Ovary (tissue), 10 donors: ENCODE measurements at places on chromosomes 2 and 18. TPM values are rescaled to one million over a fixed set of nuclear protein-coding genes. Genes with fewer than 3 reads are reported as not detected.

SIX2 gene
- polyA plus RNA-seq = 0.18 TPM

VSNL1 gene
- 0.41 TPM for polyA plus RNA-seq

AFG3L2 gene
- polyA plus RNA-seq = 28.3 TPM

GRCh38 chr18:3689986-3690763 lies 240.2 kb downstream of the TGIF1 start:
- DNase-seq = no peak
- no peak overlapping the region for H3K27ac ChIP-seq
- no peaks in the 10 kb centered on the region for H3K27me3 ChIP-seq

- no peak overlapping the region for H3K27ac ChIP-seq
- no peak for DNase-seq
- H3K4me3 ChIP-seq = no peak overlapping the region
- H3K27me3 ChIP-seq = no peaks in the 10 kb centered on the region
- no peaks in the 10 kb centered on the region for H3K36me3 ChIP-seq
Observed at GRCh38 chr2:118847762-118848172, 319 bp upstream of the EN1 start.

DNA sequence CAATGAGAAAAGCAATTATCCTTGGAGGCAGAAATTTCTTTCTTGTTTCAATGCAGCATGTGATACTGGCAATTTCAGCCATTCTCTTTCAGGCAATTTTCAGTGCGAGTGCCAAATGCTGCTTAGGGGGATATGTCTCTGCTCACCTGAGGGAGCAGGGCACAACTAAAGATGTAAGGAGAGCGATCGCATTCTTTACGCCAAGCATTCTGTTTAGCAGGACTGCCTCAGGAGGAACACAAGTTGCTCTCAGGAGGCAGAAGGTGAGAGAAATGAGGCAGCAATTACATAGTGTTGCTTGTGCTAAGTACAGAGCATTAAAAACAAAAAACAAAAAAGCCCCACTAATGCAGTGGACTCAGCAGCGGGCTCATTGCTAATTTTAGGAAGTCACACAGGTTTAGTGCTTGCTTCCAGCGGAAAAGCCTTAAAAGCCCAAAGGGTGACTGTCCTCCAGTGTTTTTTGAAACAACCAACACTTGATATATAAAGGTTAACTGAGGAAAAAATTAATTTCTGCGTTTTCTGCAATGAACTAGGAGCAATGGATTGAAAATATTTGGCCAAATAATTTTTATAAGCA lies 116.9 kb downstream of the METTL8 start:
- H3K4me1 ChIP-seq = no peaks in the 10 kb centered on the region
- H3K27me3 ChIP-seq = no peaks in the 10 kb centered on the region
- no peak overlapping the region for H3K27ac ChIP-seq
- H3K4me3 ChIP-seq = no peak overlapping the region
- no peak for DNase-seq
- H3K36me3 ChIP-seq = no peaks in the 10 kb centered on the region

DNA sequence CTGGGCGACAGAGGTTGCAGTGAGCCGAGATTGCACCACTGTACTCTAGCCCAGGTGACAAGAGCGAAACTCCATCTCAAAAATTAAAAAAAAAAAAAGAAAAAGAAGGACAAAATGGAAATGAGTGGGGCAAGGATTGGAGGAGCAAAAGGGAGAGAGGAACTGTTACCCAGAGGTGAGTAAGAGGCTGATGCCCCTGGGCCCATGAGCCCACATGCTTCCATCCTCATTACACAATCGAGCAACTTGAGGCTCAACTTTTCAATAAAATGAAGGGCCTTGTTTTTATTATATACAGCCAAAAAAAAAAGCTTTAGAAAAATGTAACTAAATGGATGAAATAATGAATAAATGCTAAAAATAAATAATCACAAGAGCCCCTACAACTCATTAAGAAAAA lies 91.7 kb upstream of the YWHAQ start:
- H3K27me3 ChIP-seq = no peaks in the 10 kb centered on the region
- H3K36me3 ChIP-seq = no peaks in the 10 kb centered on the region
- H3K4me1 ChIP-seq = no peaks in the 10 kb centered on the region
- DNase-seq = no peak
- H3K27ac ChIP-seq = no peak overlapping the region
- H3K4me3 ChIP-seq = no peak overlapping the region

- no peaks in the 10 kb centered on the region for H3K4me1 ChIP-seq
- DNase-seq = no peak
- H3K27me3 ChIP-seq = no peaks in the 10 kb centered on the region
- H3K4me3 ChIP-seq = no peak overlapping the region
Observed at GRCh38 chr2:69545477-69545932, 98.0 kb downstream of the AAK1 start.

CCBE1 gene
- 44.9 TPM for polyA plus RNA-seq

DNA sequence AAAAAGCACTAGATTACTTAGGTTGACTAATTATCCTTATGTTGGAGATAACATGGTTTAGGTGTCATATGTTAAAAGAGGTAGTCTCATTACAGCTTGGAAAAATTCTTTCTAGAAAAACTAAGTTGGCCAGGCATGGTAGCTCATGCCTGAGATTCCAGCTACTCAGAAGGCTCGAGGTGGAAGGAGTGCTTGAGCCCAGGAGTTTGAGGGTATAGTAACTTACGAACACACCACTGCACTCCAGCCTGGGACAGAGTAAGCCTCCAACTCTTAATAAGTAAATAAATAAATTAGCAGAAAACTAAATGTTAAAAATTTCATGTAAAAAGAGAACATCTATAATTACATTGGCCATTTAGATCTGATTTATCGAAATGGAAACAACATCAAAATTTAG lies 177.2 kb downstream of the NR4A2 start:
- H3K27ac ChIP-seq = no peak overlapping the region
- no peak overlapping the region for H3K4me3 ChIP-seq
- no peaks in the 10 kb centered on the region for H3K4me1 ChIP-seq
- H3K36me3 ChIP-seq = no peaks in the 10 kb centered on the region
- H3K27me3 ChIP-seq = no peaks in the 10 kb centered on the region

GRP gene
- polyA plus RNA-seq = not detected

HNMT gene
- polyA plus RNA-seq = 95.3 TPM

HOXD13 gene
- polyA plus RNA-seq = not detected

GRCh38 chr2:54254180-54254579 lies 1.8 kb downstream of the TSPYL6 start:
- H3K27ac ChIP-seq = no peak overlapping the region
- H3K36me3 ChIP-seq = no peaks in the 10 kb centered on the region
- no peaks in the 10 kb centered on the region for H3K4me1 ChIP-seq
- H3K4me3 ChIP-seq = no peak overlapping the region

MYO3B gene
- not detected for polyA plus RNA-seq

DNA sequence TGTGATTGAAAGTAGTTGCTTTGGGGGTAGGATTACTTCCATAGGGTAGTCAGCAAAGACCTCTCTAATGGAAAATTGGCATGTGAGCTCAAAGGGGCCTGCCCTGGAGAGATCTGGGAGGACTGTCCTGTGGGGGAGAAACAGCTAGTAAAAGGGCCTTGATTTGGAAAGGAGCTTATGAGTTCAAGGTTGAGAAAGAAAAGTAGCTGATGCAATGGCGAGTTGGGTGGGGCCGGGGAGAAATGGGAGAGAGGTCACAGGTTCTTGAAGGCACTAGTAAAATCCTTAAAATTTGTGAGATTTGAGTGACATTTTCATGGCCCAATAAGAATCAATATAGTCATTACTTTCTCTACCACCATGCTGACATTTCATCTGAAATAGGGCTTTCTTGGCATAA lies 82.0 kb upstream of the CCDC195 start:
- H3K27ac ChIP-seq = no peak overlapping the region
- H3K4me1 ChIP-seq = peaks cover 2% of the 10 kb centered on the region
- no peaks in the 10 kb centered on the region for H3K27me3 ChIP-seq
- no peaks in the 10 kb centered on the region for H3K36me3 ChIP-seq
- no peak for DNase-seq

GRCh38 chr2:14199040-14199439 lies 433.5 kb upstream of the LRATD1 start:
- no peaks in the 10 kb centered on the region for H3K27me3 ChIP-seq
- H3K4me1 ChIP-seq = no peaks in the 10 kb centered on the region
- DNase-seq = no peak
- H3K27ac ChIP-seq = no peak overlapping the region

DNA sequence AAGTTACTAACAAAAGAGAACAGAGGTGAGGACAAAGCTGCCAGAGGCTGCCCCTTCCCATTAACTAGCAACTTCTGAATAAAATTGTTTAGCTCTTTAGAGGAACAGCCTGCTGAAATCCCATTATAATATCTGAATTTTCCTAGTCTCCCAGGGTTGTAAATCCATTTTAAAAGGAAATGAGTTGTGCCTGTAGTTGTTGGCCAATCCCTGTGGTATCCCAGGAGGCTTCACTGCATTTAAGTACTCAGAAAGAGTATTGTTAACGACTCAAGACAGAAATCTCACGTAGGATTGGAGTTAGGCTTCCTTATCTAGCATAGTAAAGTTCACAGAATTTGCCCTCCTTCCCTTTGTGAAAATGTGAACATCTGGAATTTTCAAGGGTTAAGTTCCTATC lies 8.9 kb downstream of the LAPTM4A start:
- no peaks in the 10 kb centered on the region for H3K36me3 ChIP-seq
- no peak overlapping the region for H3K27ac ChIP-seq
- no peak for DNase-seq
- H3K4me3 ChIP-seq = no peak overlapping the region

LIPG gene
- 1.3 TPM for polyA plus RNA-seq

DNA sequence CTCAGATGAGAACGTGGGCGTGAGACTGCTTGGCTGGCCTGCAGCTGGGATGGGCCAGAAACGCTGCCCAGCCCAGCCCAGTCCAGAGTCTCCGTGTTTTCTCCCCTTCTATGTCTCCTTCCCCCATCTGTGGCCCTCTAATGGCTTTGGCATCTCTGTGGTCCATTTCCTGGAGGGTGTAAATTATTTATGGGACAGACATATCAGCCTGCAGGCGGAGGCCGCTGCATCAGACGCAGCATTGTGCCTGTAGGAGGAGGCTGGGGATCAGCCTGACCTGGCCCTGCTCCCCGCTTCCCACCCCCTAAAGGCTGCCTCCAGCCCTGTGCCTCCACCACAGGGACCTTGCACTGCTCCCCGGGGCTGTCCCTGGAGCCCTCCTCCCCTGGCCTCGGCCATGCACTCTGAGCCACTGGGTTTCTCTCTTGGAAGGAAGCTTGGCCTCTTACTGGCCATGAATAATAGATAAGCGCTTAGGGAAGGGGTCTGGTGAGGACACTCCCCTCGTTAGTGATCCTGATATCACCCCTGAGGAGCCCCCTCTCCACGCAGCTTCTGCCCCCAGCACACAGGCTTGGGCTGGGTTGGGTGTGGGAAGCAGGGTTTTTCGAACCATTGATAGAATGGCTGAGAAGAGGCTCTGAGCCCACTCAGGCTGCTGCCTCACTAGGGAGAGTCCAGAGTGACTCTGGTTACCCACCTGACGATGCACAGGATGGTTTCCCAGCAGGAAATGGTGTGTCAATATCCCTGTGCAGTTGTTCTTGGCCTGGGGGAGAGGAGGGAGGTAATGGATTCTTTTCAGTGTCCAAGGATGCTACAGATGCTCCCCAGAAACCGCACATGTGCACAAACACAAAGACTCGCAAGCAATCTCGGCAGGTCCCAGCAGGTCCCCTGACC lies 185.5 kb downstream of the MYCN start:
- no peaks in the 10 kb centered on the region for H3K27me3 ChIP-seq
- no peak overlapping the region for H3K4me3 ChIP-seq
- H3K27ac ChIP-seq = no peak overlapping the region

FEV gene
- polyA plus RNA-seq = not detected

- H3K4me3 ChIP-seq = no peak overlapping the region
- H3K27ac ChIP-seq = no peak overlapping the region
- H3K4me1 ChIP-seq = peaks cover 5% of the 10 kb centered on the region
- no peak for DNase-seq
- H3K27me3 ChIP-seq = no peaks in the 10 kb centered on the region
Observed at GRCh38 chr2:230134496-230135129, 65.9 kb upstream of the SLC16A14 start.

DNA sequence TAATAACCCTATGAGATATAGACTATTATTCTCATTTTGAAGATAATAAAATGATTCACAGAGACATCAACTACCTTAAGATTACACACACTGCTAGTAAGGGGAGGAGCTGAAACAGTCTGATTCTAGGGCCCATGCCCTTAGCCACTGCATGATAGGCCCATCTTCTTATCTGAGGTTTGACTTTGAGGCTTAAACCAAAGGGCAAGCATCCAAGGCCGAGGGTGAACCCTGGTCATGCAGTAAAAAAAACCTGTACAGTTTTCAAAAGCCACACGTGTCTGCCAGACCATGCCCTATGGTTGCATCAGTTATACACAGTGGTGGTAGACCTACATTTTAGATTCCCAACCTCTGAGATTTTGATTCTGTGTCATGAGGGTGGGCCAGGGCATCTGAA lies 44.8 kb downstream of the POLE4 start:
- no peaks in the 10 kb centered on the region for H3K36me3 ChIP-seq
- H3K27ac ChIP-seq = no peak overlapping the region
- H3K4me1 ChIP-seq = no peaks in the 10 kb centered on the region
- H3K4me3 ChIP-seq = no peak overlapping the region
- DNase-seq = no peak

- H3K4me3 ChIP-seq = peak overlapping the region; percentile 78
- H3K4me1 ChIP-seq = peaks cover 24% of the 10 kb centered on the region
- H3K36me3 ChIP-seq = no peaks in the 10 kb centered on the region
- no peak overlapping the region for H3K27ac ChIP-seq
- no peak for DNase-seq
- no peaks in the 10 kb centered on the region for H3K27me3 ChIP-seq
Observed at GRCh38 chr2:12722447-12723316, 5.9 kb downstream of the TRIB2 start.

DNA sequence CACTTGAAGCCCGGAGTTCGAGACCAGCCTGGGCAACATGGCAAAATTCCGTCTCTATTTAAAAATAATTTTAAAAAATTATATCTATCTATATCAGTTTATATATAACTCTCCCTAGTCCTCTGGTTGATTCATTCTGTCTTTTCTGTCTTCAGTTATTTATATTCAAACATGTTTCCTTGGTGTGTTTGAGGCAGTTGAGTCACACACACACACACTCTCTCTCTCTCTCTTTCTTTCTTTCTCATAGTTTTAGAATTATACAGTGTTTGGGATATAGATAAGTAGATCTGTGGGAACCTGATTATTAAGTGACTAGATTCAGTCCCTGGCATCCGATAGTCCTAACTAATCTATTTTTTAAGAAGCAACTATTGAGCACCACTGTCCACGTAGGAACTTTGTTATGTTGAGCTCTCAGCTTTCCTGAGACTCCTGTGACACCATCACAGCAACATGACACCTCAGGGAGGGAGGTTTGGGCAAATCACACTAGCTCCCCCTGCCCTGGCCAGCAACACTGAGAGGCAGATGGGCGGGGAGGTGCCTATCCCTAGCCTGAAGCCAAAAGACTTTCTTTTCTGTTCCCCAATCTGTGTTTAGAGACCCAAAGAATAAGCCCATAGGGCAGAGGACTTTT lies 482.7 kb downstream of the DLGAP1 start:
- no peaks in the 10 kb centered on the region for H3K27me3 ChIP-seq
- H3K27ac ChIP-seq = no peak overlapping the region
- H3K4me1 ChIP-seq = no peaks in the 10 kb centered on the region

UGT1A3 gene
- polyA plus RNA-seq = not detected

DNA sequence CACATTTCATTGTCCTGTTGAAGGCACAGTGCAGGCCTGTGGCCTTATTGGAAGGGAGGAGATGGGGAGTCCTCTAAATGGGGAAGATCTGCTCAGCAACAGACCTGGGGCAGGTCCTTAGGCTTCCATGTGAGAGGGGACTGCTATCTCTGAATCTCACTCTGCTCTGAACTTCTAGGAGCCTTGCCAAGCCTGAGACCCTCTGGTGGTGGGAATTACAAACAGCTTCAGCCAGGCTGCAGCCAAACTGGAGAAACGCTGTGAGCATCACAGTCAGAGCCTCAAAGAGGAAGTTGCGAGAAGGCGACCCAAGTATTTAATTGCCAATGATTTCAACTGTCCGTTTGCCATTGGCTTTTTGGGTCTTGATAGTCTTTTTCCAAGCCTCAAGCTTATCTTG lies 66.8 kb upstream of the MC2R start:
- no peaks in the 10 kb centered on the region for H3K36me3 ChIP-seq
- no peak for DNase-seq
- no peak overlapping the region for H3K4me3 ChIP-seq
- H3K4me1 ChIP-seq = no peaks in the 10 kb centered on the region
- H3K27ac ChIP-seq = no peak overlapping the region
